EH (cell line): ENCODE measurements at places on chromosomes 4 and X.

GRCh38 chrX:97295954-97296353 is 412.2 kb downstream of the RPA4 start:
- DNase-seq, result no peak

DNA sequence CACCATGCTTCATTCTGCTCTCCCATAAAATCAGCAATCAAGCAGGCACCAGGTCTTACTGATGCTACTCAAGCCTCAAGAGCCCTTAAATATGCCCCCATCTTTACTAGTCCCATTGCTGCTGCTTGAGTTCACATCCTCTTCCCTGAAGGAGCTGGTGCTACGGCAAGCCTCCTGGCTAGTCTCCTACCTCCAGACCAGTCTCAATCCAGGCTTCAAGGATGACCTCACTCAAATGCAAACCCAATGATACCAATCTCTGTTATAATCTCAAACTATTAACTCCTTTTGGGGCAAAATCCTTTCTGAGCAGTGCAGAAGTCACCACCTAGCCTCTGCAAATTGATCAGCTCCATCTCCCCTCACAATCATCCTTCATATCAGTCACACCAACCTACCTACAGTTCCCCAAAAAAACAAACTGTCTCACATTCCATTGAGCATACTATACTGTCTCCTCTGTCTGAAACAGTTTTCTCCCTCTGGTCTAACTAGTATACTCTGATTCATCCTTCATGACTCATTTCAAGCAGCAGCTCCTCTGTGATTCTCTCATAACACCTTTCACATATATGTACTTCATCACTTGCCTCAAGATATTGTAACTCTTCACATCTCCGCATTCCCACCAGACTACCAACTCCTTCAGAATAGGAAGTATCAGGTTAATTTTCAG is 30.0 kb downstream of the PAPSS1 start:
- DNase-seq, result peak; percentile 84

- DNase-seq, result no peak
Measured at GRCh38 chr4:76083386-76083988, 9.0 kb downstream of the ART3 start.

- DNase-seq, result peak; percentile 51
Measured at GRCh38 chr4:88522702-88523324, 763 bp downstream of the PYURF start.

GRCh38 chrX:7132335-7133049 is 15.0 kb upstream of the STS start:
- peak; percentile 87 for DNase-seq

DNA sequence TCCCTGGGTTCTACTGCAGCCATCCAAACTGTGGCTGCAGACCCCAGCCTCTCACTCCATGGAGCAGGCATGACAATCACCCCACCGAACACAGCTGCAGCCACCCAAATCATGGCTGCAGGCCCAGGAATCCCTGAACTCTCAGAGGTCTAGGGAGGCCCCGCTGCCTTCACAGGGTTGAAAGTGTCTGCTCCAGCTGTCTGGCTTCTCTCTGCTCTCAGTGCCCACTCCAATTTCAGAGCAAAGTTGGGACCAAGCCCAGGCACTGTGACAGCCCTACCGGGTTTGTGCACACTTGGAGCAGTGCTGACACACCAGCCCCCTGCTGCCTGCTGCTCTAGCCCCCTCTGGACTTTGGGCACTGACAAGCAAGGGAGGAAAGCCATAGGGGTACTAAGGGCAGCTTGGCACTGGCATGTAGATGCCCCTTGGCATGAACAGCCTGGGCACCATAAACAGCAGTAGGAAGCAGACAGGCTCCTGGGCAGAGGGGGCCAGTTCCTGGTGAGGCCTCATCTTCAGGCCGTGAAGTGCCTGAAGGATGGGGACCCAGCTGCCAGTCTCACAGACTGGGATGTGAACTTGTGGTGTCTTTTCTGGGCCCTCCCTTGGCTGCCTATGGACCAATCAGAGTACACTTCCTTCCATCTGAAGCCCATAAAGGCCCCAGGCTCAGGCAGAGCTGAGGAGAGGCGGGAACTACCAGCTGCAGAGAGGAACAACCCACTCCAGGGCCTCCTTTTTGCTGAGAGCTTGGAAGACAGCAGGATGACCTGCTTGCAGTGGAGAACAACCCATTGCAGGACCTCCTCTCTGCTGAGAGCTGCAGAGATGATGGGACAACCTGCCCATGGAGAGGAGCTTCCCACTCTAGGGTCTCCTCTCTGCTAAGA is 68.8 kb downstream of the TECRL start:
- no peak for DNase-seq

DNA sequence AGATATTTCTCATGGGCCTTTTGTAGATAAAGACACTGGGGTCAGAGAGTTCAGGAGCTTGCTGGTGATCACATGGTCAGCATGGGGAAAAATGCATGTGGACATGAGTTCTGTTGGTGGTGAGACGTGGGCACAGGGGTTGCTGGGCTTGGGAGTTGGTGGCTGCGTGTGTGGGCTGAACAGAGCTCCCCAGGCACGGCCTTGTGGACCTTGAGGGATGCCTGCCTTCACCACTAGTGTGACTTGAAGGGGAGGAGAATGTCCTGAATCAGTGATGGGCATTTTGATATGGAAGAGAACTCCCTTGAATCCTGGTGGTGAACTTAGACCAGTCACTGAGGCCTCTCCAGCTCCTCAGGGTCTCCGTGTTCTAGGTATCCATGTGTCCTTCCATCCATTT is 8.9 kb downstream of the CD99 start:
- no peak for DNase-seq

DNA sequence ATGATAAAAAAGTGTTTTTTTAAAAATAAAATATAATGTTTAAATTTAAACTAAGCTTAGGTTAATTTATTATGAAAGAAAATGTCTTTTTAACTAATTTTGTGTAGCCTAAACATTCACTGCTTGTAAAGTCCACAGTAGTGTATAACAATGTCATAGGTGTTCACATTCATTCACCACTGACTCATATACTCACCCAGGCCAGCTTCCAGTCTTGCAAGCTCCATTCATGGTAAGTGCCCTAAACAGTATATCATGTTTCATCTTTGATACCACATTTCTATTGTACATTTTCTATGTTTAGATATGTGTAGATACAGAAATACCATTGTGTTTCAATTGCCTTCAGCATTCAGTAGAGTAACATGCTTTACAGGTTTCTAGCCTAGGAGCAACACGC is 530.3 kb downstream of the EPHA5 start:
- DNase-seq, result no peak

- no peak for DNase-seq
Measured at GRCh38 chrX:150475461-150475860, 93.0 kb upstream of the MTM1 start.

GRCh38 chrX:135489542-135489941 is 30.9 kb upstream of the INTS6L start:
- DNase-seq, result no peak

DNA sequence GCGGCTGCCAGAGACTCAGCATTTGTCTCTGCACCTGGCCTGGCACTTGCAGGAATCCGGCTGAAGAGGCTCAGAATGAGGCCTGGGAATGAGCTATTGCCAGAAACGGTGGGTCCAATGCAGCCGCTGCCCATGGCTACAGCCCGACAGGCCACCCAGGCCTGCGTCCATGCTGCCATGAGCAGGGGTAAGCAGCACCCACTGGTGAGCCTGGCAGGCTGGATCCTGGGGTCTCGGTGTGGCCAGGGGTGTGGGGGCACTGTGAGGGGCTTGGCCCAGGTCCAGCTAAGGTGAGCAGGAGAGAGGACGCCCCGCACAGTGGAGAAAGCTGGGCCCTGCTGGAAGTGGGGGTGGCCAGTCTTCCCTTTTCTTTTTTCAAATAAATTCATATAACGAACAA is 60.3 kb upstream of the MXD4 start:
- DNase-seq, result no peak

DNA sequence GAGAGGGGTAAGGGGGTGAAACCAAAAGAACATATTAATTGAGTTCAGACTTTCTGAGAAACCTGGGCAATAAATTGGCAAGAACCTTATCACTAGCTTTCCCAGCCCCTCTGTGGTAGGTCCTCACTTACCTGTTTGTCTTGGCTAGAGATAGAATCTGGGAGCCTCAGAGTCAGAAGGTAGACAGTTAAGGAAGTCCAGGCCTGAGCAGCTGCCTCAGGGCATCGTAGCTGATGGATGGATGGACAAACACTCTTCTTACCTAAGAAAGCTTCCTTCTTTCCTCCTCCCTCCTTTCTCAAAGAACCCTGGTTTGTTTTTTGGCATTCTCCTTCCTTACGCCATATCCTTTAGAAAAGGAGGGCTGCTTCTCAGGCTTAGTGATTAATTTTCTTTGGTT is 24.4 kb downstream of the FRAS1 start:
- no peak for DNase-seq

DNA sequence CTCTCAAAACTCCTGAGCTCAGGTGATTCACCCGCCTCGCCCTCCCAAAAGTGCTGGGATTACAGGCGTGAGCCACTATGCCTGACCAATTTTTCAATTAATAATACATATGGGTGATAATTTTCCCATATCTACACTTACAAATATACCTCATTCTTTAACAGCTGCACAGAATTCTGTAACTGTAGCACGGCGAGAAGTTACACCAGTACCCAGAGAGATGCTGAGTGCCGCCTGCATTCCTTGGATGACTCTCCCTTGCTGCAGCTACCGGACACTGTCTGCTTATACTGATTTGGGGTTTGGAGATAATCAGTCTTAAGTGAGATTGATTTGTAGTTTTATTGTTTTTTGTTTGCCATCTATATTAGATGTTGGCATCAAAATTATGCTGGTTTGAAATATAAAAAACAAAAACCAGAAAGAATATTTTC is 5.8 kb downstream of the TIFA start:
- DNase-seq, result peak; percentile 15

- no peak for DNase-seq
Measured at GRCh38 chr4:24831637-24832036, 36.3 kb downstream of the SOD3 start.

GRCh38 chr4:8582016-8582415 is 1.8 kb downstream of the GPR78 start:
- DNase-seq, result no peak

DNA sequence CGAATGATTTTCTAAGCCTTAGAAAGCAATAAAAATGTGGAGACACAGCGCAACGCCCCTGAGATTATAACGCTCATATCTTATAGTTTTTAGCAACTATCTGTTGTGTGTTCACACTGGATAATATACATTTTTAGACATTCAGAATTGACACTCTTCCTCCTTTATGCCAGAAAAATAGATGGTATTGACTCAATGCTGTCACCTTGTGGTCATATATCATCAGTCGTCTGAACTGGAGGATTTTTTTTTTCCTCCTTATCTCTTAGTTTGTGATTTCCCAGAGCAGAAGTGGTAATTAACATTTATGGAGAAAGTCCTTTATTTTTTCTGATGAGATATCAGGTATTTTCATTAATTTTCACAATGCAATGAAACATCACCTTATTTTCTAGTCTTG is 759.6 kb downstream of the RAB28 start:
- no peak for DNase-seq

DNA sequence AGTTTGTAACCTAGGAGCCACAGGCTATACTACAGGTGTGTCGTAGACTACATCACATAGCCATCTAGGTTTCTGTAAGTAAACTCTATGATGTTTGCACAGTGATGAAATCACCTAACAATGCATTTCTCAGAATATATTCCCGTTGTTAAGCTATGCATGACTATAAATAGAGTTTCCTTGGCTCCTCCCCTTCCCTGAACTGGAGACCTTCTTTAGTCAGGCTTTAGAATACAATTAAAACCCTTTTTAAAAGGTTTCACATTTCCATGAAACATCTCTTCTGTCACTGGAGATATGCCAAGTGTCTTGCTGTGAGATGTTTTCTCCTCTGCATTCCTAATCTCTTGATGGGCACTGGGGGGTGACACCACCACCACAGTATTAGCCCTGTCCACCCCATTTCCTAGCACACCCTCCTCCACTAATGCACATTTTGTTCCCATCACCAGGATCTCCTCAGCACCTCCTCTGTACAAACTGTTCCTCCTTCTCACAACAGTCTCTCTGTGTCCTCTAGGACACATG is 334.6 kb upstream of the CPEB2 start:
- DNase-seq, result peak; percentile 8

DNA sequence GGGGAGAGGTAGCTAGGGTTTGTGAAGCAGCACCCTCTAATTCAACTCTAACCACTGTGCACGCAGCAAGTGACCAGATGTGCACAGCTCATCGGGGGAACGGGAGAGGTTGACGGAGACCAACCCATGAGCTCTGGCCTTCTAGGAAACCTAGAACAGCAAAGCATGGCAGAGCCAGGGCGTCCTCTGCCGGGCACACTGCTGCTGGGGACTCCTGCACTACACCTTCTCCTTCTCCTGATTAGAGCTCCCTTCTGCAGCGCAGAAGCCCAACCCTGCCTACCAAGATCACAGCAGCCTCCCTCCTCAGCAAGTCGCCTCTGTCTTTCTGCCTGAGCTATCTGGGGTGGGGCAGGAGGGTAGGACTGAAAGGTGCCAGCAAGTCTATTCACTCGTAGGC is 252.3 kb upstream of the PSAPL1 start:
- no peak for DNase-seq

DNA sequence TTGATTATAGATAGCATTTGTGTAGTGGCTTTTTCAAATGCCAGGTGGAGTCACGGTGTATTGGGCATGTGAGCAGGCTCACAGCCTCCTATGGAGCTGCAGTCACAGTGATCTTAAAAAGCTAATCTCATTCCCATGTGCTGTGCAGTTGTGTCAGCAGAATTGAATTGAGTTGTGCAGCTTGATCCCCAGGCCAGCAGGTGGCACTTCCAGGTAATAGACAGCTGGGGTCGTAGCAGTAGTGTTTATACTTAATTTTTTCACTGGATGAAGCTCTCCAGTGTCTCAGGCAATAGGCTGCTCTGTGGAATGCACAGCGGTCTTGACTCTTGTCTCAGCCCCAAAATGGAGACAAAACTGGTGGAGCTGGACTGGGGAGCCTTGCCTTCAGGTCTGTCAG is 1028.1 kb downstream of the SH3BGRL start:
- no peak for DNase-seq

GRCh38 chrX:34559325-34559724 is 97.8 kb downstream of the TMEM47 start:
- DNase-seq, result peak; percentile 34

DNA sequence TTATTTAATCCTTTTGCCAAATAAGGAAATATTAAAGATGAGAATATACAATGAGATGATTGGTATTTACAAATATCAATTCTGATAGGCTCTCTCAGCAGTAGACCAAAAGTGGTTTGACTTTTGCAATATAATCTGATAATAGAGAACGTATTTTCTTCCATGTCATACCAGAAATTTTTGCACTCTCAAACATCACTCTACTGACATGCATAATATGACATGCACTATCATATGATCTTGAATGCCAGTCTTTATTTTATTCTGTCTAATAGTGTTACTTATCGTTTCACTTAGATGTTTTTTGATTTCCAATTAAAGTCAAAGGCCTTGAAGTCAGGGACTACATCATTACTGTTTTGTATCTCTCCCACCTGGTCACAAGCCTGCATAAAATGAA is 259.2 kb downstream of the PCDH7 start:
- no peak for DNase-seq

DNA sequence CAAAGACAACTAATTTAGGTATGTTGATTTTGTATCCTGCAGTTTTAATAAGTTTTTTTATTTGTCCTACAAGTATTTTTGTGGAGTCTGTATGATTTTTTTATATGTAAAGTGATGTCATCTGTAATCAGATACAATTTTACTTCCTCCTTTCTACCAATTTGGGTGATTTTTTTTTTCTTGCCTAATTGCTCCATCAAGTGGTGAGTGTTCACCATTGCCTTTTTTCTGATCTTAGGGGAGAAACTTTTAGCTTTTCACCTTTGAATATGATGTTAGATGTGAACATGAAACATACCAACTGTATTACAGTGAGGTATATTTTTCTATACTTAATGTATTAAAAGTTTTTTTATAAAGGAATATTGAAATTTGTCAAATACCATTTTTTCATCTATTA is 362.3 kb downstream of the PABPC4L start:
- DNase-seq, result peak; percentile 23
